GM12865 (cell line): ENCODE measurements at places on chromosomes 12 and 14.

- no peak for DNase-seq
Measured at GRCh38 chr12:113506867-113507266, 35.2 kb upstream of the LHX5 start.

DNA sequence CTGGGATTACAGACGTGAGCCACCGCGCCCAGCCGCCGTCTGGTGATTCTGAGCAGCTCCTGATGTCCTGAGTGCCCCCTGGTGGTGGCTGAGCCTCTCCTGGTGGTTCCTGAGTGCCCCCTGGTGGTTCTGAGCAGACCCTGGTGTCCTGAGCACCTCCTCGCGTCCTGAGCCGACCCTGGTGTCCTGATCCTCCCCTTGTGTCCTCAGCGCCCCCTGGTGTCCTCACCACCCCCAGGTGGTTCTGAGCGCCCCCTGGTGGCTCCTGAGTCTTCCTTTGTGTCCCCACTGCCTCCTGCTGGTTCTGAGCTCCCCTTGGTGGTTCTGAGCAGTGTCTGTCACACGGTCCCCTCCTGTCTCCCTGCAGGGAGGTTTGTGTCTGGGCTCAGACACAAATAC is 1304.9 kb downstream of the TMEM121 start:
- DNase-seq: peak; percentile 99

DNA sequence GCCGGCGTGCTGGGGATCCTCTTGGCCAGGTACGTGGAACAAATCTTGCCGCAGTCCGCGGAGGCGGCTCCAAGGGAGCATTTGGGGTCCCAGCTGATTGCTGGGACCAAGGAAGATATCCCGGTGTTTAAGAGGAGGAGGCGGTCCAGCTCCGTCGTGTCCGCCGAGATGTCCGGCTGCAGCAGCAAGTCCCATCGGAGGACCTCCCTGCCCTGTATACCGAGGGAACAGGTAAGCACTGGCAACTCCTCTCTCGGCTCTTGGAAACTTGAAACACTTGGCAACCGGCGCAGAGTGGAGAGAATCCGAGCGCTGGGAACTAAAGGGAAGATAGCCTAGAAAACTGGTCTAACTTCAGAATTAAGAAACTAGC is 1.7 kb downstream of the PDE3A start:
- DNase-seq: no peak

- DNase-seq: peak; percentile 63
Measured at GRCh38 chr12:26713885-26714383, 119.1 kb downstream of the ITPR2 start.

GRCh38 chr12:53227341-53227740 is 4.7 kb downstream of the RARG start:
- DNase-seq: no peak

DNA sequence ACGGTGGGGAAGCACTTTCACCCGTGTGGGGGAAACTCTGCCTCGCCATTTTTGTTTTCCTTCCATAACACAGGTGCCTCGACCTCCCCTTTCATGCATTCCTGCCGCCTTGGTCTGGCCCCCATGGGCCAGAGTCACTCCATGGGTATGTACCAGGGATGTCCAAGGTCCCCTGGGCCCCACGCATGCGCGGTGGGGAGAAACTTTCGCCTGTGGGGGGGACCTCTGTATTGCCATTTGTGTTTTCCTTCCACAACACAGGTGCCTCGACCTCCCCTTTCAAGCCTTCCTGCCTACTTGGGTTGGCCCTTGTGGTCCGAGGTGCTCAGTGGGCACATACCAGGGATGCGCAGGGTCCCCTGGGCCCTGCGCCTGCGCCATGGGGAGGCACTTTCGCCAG is 345.8 kb downstream of the ALG10 start:
- no peak for DNase-seq

DNA sequence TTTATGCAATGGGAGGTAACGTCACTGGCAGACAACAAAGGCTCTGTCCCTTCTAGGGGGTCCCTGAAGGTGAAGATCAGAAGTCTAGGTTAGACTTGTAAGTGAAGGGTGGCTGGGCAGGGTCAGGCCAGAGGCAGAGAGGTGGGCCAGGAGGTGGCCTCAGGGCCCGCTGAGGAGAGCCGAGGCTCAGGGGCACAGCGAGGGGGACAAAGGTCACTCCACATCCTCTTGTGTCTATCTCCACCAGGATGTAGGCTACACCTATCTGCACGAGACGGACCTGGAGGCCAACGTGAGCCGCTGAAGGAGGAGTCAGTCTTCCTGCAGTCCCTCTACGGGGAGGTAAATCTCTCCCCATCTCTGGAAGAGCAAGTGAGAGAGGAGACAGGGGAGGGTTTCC is 20.3 kb downstream of the KRT85 start:
- DNase-seq: no peak

DNA sequence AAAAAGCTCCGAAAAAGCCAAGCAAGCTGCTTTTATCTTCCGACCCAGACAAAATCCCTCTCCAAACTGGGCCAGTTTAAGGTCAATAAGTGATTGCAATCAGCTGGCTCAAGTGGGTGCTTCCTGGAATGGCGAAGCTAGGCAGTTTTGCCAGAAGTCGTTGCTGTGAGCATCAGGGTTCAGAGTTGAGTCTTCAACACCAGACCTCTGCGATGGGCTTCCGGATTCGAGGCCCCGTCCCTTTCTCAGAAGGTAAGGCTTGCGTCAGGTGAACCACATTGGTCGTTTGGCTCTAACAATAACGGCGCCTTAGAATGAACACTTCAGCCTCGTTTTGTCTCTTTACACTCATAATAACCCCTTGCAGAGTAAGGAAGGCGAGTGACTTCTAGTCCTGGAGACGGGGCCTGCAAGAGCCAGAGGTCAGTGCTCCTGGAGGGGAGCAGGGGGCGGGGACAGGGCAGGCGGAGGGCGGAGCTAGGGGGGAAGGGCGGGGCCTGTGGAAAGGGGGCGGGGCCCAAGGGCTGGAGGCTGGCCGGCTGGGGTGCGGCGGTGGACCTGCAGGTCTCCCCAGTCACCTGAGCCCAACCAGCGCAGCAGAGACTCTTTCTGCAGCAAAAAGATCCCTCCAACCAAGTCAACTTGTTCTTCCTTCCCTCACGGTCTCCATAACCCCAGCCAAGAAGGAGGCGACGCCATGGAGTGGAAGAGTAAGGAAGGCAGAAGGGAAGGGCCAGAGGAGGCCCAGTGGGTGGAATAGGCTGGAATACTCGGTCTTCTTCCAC is 34.0 kb upstream of the NFYB start:
- DNase-seq: no peak

GRCh38 chr14:65948302-65948701 is 535.8 kb downstream of the FUT8 start:
- DNase-seq: no peak

- peak; percentile 55 for DNase-seq
Measured at GRCh38 chr14:63308723-63309317, 9.9 kb downstream of the GPHB5 start.

- DNase-seq: peak; percentile 64
Measured at GRCh38 chr12:24109381-24110039, 160.0 kb upstream of the SOX5 start.

GRCh38 chr12:60398547-60398946 is 802.7 kb downstream of the SLC16A7 start:
- DNase-seq: no peak

DNA sequence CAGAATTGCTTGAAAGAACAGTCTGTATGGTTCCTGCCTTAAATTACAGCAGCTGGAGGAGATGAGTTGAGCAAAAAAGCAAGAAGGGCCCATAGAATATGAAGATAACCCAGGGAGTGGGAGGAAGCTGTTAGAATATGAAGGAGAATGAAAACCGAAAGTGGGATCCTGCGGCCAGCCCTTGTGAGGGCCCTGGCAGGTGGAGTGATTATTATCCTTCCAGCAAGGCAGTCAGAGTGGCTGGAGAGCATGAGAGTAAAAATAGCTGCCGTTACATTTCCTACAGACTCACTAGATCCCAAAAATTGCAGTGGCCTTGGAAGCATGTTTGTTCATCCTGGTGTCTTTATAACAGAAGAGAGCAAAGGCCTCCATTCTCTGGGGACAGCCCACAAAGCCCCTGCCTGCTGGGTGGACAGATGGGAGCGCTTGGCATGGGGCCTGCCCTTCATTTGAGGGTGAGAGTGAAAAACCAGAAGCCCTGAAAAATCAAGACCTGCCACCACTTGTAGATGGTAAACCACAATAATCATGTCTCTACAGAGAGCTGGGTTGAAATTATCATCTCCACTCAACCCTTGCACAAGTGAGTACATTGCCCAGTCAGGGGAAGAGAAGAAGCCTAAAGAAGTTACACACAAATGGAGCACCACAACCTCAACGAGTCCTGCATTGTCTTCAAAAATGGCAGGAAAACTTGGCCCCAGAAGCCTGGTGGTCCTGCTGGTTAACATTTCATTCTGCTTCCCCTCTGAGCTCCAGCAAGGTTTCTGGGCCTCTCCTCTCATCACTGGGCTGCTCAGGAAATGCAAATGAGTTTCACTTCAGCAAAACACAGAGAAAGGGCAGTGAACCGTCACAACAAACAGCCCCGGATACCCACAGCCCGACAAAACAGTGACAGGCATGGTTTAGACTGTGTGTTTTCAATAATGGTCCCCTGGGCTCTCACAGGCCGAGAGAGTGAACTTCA is 20.5 kb downstream of the ZDHHC22 start:
- DNase-seq: peak; percentile 93

GRCh38 chr14:90607141-90607540 is 209.1 kb downstream of the TTC7B start:
- no peak for DNase-seq

DNA sequence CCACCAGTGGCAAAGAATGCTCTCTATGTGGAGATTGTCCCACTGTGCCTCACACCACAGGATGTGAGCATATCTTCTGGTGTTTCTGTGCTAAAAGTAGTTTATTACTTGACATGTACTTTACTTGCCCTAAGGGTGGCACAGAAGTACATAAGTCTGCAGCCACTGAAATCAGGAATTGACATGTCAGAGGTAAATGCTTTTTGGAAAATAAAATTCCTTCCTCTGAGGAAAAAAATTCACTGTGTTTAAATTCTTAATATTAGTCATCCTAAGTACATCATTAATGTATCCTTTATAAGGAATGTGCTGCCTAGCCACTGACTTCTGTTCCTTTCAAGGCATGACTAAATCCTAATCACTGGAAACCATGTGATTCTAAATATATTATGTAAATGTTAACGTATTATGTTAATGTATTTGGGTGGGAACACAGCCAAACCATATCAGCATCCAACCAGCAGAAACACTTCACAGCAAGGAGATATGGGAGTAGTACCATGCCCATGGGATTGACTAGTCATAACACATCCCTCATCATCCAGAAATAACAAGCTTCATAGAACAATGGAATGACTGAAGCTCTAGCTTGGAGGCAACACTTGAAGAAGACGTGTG is 239.7 kb upstream of the PPFIA2 start:
- no peak for DNase-seq

DNA sequence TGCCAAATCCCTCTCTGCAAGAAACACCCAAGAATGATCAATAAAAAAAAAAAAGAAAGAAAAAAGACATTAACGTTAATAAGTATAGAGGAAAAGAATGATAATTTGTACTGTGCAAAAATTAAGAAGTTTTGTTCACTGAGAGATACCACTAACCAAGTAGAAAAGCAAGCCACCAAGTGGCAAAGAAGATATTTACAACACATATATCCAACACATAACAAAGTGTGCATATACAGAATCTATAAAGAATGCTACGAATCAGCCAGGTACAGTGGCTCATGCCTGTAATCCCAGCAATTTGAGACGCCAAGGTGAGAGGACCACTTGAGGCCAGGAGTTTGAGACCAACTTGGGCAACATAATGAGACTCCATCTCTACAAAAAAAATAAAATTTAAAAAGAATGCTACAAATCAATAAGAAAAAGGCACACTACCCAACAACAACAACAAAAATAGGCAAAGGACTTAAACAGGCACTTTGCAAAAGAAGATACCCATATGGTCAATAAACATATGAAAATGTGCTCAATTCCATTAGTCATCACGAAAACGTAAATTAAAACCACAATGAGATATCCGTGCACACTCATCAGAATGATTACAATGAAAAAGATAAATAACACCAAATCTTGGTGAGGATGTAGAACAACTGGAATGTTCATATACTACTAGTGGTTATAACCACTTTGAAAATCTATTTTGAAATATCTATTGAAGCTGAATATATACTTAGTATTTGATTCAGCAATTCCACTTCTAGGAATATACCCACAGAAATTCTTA is 19.8 kb downstream of the GALNT4 start:
- DNase-seq: no peak

DNA sequence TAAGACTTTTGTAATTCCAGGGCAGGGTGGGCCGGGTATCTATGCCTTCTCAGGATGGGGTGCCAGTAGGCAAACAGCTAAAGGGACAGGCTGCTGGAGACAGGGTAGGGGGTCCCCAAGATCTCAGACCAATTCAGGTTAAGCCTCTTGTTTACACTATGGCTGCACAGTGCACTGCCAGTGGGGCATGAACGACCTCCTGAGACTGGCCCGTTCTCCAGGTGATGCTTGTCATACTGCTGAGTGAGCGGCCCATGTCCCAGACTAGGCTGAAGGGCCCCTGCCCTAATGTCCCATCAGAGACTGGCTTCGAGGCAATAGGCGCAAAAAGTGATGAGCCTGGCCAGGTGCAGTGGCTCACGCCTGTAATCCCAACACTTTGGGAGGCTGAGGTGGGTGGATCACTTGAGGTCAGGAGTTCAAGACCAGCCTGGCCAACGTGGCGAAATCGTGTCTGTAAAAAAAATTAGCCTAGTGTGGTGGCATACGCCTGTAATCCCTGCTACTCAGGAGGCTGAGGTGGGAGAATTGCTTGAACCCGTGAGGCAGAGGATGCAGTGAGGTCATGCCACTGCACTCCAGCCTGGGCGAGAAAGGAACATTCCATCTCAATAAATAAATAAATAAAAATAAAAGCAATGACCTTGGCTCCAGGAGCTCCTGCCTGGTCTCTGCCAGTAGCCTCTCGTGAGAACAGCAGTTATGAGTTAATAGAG is 12.6 kb downstream of the SLC25A29 start:
- no peak for DNase-seq

GRCh38 chr12:53241623-53242412 is 9.8 kb upstream of the RARG start:
- DNase-seq: no peak

GRCh38 chr12:119710374-119710964 is 42.5 kb downstream of the PRKAB1 start:
- DNase-seq: no peak

DNA sequence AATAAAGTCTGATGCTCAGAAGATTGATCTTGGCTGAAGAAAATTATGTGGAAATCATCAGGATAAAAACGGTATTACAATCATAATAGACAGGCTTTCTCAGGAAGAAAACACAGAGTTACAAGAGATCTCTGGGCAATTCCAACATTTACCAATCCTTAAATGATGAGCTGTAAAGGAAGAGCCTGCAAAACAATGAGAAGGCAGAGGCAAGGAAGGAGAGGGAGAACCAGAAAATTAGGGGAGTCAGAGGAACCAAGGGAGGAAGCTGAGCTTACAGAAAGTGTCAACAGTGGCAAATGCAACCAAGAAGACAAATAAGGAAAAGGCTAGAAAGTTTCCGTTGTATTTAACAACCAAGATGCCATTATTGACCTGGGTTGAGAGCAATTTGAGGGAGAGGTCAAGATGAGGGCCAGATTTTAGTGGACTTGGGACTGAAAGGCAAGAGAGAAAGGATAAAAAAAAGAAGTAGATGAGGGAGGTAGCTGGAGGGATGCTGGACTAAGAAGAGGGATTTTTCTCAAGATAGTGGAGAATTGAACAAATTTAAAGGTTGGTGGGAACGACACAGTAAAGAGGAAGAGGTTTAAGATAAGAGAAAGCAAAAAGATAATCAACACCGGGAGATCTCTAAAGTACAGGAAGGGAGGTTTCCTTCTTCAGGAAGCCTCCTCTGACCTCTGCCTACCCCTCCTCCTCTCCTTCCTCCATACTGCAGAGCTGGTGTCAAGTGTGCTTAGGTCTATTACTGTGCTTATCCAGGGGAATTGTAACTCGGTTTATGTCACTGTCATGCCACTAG is 116.9 kb downstream of the DUSP6 start:
- DNase-seq: no peak
